CD4-positive, alpha-beta T cell treated with Interleukin-17A for 1 hour (primary cell): ENCODE measurements at places on chromosomes 11 and 22.

DNA sequence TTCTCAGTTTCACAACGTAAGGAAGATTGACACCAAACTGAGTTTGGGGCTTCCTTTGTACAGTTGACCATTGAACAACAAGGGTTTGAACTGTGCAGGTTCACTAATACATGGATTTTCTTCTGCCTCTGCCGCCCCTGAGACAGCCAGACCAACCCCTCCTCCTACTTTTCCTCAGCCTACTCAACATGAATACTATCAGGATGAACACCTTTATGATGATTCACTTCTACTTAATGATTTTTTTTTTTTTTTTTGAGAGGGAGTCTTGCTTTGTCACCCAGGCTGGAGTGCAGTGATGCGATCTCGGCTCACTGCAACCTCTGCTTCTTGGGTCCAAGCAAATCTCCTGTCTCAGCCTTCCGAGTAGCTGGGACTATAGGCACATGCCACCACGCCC is 14.6 kb downstream of the RBM4 start:
- DNase-seq: no peak

DNA sequence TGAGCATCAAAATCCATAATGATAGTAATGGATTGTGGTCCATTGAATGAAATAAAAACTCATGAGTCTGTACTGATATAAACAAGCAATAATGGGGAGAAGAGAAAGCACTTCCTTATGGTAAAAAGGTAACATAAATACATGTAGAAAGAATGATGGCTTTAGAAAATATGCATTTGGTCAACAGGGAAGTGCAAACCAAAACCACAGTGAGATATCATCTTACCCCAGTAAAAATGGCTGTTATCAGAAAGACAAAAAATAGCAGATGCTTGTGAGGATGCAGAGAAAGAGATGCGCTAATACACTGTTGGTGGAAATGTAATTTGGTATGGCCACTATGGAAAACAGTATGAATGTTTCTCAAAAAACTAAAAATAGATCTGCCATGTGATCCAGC is 6.9 kb upstream of the MMP20 start:
- no peak for DNase-seq

DNA sequence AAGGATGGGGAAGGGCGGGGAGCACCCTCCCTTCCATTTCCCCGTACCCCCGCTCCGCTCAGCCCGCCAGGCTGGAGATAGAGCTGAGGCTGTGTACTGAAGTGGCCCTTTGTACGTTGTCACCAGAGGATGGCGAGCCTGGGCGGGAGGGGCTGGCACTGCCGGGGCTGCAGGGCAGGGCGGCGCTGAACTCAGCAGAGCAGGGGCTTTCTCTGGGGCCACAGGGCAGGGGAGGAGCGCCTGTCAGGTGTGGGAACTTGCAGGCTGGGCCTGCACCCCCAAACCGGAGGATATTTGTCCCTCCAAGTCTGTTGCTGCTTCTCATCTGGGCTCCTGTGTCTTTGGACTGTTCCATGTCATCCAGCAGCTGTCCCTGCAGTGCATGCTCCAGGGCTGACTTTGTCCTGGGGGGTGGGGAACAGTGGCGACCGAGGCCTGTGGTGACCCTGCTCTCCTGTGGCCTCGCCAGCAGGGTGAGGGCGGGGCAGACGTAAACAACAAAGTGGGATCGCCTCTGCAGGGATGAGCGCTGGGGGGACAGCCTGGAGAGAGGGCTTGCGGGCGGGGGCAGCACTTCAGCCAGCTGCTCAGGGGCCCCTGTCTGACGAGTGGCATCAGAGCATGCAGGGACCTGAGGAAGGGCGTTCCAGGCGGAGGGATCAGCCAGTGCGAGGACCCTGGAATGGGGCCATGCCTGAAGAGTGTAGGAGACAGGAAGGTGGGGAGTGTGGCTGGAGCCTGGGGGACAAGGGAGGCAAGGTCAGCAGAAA is 13.1 kb downstream of the MGAT3 start:
- DNase-seq: no peak

- DNase-seq: peak; percentile 69
Measured at GRCh38 chr11:68213135-68213515, at the start of gene KMT5B. TSS of gene KMT5B (minus strand) at chr11:68213296. CDS start at chr11:68190076, 23,220 bp downstream.

DNA sequence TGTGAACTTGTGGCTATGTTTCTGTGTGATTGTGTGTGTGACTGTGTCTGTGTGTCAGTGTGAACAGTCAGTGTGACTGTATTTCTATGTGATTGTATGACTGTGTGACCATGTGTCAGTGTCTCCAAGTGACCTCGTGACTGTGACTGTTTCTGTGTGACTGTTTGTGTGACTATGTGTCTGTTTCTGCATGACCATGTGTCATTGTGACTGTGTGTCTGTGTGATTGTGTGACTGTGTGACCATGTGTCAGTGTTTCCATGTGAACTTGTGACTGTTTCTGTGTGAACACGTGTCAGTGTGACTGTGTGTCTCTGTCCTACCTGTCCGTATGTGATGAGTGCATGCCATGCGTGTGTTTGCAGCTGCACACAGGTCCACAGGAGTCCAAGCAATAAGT is 8.8 kb upstream of the PKNOX2 start:
- DNase-seq: no peak

DNA sequence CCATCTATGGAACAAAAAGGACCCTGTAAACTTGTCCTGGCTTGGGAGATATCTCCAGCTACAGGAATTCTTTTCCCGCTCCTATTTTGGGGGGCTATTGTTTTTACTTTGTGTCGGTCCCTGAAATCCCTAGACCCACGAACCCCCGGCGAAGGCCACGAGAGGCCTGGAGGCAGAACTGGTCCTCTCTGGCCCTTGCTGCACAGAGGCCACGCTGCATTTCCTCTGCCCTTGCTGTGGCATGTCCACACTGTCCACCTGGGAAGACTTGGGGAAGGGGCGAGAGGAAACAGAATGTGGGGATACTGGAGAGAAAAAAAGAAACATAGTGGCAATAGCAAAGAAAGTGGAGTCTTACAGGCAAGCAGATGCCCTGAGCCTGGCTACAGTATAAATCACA is 2.3 kb upstream of the ANO1 start:
- no peak for DNase-seq

GRCh38 chr11:102382384-102382783 is 35.4 kb downstream of the BIRC2 start:
- DNase-seq: no peak

- peak; percentile 95 for DNase-seq
Measured at GRCh38 chr11:11841723-11842420, at the start of gene USP47. TSS of gene USP47 (plus strand) at chr11:11841972. CDS start at chr11:11842186, 214 bp downstream.

- DNase-seq: no peak
Measured at GRCh38 chr11:117789241-117789640, 7.8 kb downstream of the DSCAML1 start.

DNA sequence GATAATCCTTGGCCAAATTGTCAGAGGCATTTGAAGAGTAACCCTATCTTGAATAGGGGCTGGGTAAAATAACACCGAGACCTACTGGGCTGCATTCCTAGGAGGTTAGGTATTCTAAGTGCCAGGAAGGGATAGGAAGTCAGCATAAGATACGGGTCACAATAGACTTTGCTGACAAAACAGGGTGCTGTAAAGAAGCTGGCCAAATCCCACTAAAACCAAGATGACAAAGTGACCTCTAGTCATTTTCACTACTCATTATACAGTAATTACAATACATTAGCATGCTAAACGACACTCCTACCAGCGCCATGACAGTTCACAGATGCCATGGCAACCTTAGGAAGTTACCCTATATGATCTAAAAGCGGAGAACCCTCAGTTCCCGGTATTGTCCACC is 964 bp upstream of the REXO2 start:
- DNase-seq: no peak

DNA sequence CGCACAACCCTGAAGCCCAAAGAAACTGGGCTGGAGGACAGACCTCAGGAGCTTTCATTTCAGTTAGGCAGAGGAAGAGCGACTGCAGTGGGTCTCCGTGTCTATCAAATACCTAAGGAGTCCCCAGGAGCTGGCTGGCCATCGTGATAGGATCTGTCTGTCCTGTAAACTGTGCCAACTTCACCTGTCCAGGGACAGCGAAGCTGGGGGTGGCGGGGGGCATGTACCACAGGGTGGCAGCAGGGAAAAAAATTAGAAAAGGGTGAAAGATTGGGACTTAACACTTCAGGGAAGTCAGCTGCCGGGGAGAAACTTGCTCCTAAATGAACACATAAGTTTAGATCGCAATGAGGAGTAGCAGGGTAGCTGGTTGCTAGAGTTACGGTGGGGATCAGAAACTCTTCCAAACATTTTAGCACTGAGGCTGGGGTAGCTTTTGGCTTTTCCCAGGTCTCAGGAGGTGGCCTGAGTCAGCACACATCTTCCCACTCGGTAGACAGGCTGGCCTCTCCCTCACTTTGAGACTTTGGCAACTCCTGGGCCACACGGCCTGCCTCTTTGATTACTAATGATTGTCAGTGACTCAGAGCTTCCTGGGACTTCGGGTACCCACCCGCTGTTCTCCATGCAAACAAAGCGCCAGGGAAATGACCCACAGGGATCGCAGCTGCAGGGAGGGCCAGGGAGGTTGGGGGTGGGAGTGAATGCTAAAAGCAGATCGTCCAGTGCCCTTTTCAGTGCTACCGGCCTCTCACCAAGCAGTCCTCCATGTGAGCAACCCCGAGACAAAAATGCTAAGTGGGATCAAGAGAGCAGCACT is 2.9 kb upstream of the MTFP1 start:
- peak; percentile 15 for DNase-seq

GRCh38 chr11:134533511-134533910 is 121.5 kb upstream of the B3GAT1 start:
- DNase-seq: no peak

DNA sequence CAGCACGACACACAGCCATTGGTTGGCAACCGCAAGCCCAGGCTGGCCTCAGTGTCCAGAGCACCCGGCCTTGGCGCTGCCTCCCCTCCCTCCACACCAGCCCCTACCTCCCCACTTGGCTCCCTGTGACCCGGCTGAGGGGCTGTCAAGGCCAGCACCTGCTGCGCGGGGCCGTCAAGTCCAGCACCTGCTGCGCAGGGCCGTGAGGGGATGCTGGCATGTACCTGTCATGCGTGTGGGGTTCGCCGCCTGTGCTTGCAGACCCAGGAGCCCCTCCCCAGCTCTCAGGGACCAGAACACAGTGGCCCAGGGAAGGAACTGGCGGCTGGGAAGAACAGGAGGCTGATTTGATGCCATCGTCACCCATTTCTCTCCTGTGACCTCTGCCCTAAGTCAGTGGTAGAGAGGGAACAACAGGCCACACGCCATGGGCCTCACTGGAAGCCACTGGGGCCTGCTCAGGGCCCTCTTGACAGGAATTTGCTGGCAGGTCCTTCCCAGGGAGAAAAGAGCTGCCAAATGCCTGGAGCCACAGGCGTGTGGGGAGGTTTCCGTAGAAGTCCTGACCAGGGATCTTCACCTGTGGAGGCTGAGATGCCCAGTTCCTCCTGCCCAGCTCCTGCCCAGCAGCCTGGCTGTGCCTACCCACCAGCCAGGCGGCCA is 37.6 kb downstream of the TBX1 start:
- DNase-seq: no peak

DNA sequence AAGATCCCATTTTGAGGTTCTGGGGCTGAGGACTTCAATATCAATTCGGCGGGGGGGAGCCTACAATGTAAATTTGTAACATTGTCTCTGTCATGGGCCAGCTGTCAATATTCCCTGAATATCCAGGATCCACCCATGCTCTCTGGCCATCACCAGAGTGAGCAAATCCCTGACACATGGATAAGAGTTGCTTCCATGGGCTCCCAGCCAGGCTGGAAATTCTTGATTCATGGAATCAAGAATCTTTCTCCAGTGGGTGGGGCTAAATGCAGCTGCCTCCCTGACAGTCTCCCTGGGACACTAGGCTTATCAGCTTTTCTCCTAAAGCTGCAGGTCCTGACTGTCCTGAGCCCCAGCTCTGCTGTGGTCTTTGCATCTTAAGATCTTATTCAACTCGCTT is 86.9 kb upstream of the IGLL5 start:
- no peak for DNase-seq

GRCh38 chr11:64356498-64357411 is 2.2 kb upstream of the RPS6KA4 start:
- peak; percentile 36 for DNase-seq

GRCh38 chr22:20247010-20247505 is 21.1 kb downstream of the RTN4R start:
- no peak for DNase-seq

GRCh38 chr22:46013460-46014416 is 36.8 kb upstream of the WNT7B start:
- DNase-seq: peak; percentile 79

- DNase-seq: no peak
Measured at GRCh38 chr11:44755556-44756523, 29.1 kb downstream of the TSPAN18 start.

DNA sequence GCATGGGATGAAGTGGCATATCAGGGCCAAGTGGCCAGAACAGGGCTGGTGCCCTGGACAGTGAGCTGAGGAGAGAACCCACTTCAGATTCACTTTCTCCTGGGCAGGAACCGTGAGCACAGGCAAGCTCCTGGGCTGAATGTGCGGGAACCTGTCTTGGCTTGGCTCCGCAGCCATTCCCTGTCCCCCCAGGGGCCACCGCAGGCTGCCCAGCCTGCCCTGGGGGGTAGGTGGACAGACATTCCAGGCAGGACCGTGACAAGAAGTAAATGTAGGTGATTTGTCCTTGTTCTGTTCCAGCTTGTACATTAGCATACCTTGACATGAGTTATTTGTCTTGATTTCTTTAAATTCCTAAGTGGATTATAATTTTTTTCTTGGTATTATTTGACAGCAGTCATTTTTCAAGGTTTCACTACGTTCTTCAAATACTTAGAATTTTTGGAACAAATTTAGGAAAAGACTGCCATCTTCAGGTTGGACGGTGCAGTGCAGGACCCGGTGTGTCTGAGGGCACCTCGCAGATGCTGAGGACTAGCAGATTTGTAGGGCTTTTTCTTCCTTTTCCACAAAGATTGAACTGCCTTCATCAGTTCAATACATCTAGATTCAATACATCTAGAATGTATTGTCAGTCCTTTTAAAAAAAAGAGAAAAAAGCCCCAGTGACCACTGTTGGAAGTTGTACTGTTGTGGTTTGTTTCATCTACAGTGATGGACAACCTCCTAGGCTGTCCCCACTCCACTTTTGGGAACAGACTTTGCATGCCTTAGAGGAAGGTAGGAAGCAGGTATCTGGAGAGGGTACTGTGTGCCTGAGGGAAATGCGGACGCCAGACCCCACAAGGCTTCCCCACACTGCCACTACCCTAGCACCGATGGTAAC is 115.1 kb upstream of the RASSF10 start:
- peak; percentile 50 for DNase-seq

GRCh38 chr11:83087035-83087434 is 15.3 kb upstream of the RAB30 start:
- DNase-seq: no peak

GRCh38 chr11:112297248-112297866 is 36.7 kb upstream of the PLET1 start:
- peak; percentile 6 for DNase-seq

DNA sequence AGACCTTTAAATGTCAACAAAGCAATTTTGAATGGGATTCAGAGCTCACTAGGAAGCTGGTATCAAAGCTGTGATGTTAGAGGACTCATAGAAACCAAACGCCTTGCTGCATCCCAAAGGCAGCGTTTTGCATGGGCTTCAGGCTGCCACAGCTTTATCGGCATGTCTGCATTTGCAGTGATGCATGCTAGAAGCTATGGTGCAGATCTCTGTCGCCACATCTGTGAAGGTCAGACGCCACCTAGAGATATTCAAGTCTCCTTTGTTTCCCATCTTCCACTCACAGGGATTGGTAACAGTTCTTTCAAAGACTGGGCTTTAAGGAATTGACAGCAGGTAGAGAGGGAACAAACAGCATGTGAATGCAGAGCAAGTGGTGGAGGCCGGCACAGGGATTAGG is 47.8 kb downstream of the NTM start:
- DNase-seq: no peak
